ENCODE measurements at places on chromosomes 11 and 22. TPM values are rescaled to one million over a fixed set of nuclear protein-coding genes. Genes with fewer than 3 reads are reported as not detected.

Gene IFITM10
- 0.58 TPM for total RNA-seq

Gene HBE1
- total RNA-seq, result 0.33 TPM

Gene NXPE4
- total RNA-seq, result not detected

Gene MGAT3
- total RNA-seq, result not detected

Data from smooth muscle cell of trachea (primary cell).